Daoy (cell line): ENCODE measurements at places on chromosomes 3 and 15. TPM values are rescaled to one million over a fixed set of nuclear protein-coding genes. Genes with fewer than 3 reads are reported as not detected.

Gene RAD51
- total RNA-seq = 17.9 and 18.7 TPM in 2 replicates

Gene AZI2
- 25.6 and 38.5 TPM in 2 replicates for total RNA-seq

Gene CILP
- total RNA-seq = 0.03 TPM in 1 of 2 replicates, not detected in the other

Gene CPB1
- total RNA-seq = not detected in 2 replicates

- DNase-seq = no peak
Observed at GRCh38 chr3:178284181-178284580, 252.1 kb upstream of the KCNMB2 start.

Gene CHRM5
- total RNA-seq = 0.36 TPM in 1 of 2 replicates, not detected in the other

Gene TMCO5A
- not detected in 2 replicates for total RNA-seq

DNA sequence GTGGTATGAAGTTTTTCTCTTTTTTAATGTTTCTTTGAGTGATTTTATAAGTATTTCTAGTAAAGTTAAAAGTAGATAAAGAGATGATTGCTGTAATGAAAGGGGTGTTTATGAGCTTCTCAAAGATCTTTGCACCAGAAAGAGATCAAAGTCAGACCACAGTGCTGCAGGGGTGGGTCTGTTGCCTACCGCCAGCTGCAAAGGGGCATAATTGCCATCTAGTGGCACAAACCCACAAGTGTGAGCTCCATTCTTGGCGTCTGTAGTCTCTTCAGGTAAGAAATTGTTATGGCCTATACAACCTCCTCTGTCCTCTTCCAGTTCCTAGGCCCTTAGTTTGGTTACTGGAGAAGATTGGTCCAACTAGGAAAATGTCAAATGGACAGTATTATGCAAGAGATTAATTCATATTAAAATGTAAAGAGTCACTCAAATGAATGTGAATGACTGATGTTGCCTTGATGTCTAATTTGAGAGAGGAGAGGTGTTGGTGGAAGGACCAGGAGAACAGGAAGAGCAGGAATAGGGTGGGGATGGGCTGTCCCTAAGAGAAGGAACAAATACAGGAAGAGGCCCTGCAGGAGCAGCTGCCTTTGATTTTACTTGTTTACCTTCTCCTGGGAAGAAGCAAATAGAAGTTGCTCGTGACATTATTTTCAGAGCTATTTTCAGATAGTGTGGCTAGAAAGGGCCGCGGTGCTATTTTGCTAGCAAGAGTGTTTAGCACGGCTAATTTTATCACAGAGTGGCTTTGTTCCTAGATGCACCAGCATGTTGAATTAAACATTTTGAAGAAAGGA lies 53.0 kb upstream of the GSK3B start:
- DNase-seq = peak; percentile 10

- no peak for DNase-seq
Observed at GRCh38 chr3:156666073-156666472, 8.3 kb upstream of the TIPARP start.

- DNase-seq = no peak
Observed at GRCh38 chr3:56488812-56489600, 20.7 kb upstream of the ERC2 start.

Gene KY
- total RNA-seq = 1.5 and 2.6 TPM in 2 replicates
